Stimulated activated naive CD8-positive, alpha-beta T cell treated with anti-CD3 and anti-CD28 coated beads, Interleukin-15, amount 100 ng/mL, for 72 hours (primary cell): ENCODE measurements at places on chromosomes 1 and 21.

DNA sequence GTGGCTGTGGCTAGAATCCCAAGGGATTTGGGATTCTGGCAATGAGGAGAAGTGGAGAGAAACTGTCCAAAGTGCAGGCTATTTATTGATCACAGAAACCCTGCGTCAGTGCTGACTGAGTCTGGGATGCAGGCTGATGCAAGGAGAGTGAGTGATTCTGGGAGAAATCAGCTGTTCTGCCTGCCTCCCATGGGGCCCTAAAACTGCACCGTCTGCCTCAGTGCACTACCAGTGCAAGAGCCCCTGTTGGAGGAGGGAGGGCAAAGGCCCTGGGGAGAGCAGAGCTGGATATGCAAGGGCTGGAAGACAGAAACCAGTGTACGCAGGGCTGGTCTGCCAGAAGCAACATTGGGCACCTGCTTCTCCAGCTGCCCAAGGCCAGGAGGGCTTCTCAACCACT, 42.6 kb downstream of the C1orf198 start:
- no peak for DNase-seq

DNA sequence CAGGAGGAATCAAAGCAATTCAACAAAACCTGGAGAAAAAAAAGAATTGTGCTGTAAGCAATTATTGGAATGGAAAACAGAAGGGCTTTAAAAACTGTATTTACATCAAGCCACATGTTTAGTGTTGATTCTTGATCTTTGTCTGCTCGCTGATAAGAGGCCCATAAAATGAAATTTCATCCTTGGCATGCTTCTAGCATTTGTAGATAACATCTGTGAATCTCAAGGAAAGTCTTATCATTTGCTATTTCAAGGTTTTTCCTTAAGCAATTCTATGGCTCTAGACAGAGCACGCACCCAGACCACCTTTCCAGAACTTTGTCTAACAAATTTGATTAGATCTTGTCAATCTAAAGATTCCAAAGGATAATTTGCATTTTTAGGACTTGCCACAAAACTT, 181.0 kb upstream of the FGGY start:
- no peak for DNase-seq

DNA sequence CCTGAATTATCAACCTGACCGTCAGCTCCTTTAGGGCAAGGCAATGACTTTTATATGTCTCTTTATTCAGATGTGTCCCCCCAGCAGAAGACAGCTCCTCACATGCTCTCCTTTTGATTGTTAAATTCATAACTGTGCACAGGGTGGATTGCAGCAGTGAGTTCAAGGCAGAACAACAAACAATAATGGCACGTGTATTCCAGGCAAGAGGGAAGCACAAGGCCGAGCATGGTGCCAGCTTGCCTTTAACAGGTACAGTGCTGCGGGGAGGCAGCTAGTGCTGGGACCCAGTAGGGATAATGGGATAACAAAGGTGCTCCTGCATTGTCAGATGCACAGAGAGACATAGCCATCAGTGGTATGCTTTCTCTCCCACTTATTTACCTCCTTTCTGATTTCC, 248.4 kb downstream of the RHOU start:
- no peak for DNase-seq

DNA sequence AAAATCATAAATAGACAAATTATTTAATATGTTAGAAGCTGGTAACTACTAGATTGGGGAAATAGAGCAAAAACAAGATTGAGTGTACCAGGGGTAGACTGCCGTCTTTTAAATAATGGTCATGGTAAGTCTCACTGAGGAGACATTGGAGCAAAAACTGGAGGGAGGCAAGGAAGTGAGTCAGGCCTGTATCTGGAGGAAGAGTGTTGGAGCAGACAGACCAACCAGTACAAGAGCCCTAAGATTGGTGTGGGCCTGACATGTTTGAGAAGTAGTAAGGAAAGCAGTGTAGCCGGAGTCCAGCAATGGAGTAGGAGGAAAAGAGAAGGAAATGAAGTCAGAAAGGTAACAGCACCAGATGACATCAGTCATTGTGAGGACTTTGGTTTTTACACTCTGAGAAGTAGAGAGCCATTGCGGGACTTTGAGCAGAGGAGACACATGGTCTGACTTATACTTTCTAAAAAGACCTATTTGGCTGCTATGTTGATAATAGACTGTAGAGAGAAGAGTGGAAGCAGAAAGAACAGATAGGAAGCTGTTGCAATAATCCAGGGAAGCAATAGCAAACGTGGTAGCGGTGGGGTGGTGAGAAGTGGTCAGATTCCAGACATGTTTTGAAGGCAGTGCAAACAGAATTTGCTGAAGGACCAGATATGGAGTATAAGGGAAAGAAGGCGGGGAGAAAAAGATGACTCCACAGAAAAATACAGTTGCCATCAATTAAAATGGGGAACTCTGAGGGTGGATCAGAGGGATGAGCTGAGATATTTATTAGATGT, 44.7 kb upstream of the GJA5 start:
- no peak for DNase-seq

GRCh38 chr1:193040011-193040410, 19.1 kb downstream of the UCHL5 start:
- no peak for DNase-seq

DNA sequence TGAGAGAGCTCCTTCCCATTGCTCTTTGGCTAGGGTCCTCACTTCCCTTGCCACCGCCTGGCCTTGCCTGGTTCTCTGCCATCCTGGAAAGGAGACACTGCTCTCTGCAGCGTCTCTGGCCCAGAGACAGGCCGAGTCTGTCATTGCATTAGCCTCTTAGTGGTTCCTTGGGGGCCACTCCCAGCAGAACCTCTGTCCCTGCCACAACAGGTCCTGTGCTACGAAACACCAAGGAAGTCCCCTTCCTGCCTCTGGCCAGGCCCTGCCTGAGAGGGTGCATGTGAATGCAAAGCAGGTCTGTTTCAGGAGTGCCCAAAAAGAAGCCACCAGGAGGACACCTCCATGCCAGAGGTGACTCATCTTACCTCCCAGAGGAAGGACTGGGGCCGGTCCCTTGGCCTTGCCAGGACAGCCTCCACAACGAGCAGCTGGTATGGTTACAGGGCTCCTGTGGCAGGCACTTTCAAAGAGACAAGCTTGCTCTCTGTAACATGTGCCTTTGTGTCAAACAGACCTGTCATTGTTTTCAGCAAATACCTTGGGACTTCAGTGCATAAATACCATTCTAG, 59.6 kb downstream of the VPS26C start:
- DNase-seq, result peak; percentile 31

GRCh38 chr1:77589231-77589630, 93.2 kb downstream of the ZZZ3 start:
- no peak for DNase-seq

DNA sequence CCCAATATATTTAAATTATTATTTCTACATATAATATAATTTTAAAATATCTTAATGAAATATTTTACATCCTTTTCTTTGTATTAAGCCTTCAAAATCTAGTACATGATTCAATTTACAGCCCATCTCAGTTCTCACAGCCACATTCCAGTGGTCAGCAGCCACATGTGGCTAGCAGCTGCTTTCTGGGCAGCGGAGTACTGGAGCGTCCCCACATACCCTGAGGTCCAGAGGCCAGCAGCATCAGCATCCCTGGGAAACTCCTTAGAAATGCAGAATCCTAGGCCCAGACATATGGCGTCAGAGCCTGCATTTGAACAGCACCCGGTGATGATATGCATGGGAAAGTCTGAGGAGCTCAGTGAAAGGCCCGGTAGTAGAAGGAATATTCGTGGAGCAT, 8.6 kb upstream of the LHX4 start:
- DNase-seq, result no peak

DNA sequence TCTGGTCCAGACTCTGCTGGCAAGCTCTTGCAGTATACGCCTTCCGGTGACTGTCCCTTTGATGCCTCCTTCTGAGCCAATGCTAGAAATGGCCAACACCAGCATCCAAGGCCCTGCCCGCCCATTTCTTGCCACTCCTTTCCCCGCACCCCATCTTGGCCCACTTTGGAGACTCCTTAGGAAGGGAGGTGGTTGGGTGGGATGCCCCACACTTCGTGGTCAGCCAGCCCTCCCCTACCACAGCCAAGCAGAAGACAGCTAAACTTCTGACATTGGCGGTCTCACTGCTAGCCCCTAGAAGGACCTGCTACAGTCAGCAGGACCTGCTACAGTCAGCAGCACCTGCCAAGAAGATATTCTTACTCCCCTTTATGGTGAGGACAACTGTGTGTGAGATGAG, 73.5 kb upstream of the CLDN14 start:
- no peak for DNase-seq

GRCh38 chr1:111436726-111437125, 9.2 kb upstream of the OVGP1 start:
- no peak for DNase-seq

DNA sequence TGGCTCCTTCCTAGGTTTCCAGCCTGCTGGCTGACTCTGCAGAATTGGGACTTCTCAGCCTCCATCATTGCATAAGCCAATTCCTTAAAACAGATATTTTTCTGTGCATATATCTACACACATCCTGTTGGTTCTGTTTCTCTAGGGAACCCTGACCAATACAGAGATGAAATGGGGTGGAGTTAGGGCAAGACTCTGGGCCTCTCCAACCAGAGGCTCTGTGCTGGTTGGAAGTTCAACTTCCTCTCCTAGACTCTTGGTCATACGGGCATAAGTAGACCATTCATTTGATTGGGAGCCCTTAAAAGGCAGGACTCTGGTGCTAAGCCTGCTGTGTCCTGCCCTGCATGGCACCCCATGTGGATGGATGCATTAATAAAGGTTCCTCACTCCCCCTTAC, 55.0 kb downstream of the CNIH3 start:
- no peak for DNase-seq

DNA sequence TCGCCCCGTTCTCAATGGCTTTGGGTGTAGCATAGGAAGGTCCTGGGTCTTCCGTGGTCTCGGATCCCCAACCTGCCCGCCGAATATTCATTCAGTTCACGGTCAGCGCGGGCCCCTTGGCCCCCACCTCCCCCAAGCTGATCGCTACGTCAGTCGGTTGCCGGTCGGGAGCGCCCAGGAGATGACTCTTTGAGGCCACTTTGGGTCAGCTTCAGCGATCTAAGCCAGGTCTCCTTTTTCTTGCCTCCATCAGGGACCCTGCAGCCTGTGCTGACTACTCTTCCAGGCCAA, 12.8 kb downstream of the HLX start:
- DNase-seq, result no peak

GRCh38 chr1:39178541-39179431, 25.7 kb upstream of the MACF1 start:
- no peak for DNase-seq

DNA sequence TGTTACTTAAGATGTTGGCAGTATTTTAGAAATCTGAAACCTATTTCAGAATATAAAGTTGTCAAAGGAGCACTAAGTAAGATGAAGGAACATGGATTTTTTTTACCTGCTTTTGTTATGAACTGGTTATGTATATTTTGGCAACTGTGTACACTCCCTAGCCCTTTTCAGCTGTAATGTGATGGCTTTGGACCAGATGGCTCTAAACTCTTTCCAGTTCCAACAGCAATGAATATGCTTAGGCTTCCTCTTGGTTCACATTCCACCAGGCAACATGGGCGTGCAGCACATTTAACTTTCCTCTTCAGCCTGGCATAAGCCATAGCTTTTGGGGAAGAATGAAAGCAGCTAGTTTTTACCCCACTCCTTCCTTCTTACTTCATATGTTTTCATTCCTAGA, 95.6 kb upstream of the ADAMTS5 start:
- DNase-seq, result no peak

GRCh38 chr1:25544819-25545218, 1.4 kb downstream of the LDLRAP1 start:
- no peak for DNase-seq

DNA sequence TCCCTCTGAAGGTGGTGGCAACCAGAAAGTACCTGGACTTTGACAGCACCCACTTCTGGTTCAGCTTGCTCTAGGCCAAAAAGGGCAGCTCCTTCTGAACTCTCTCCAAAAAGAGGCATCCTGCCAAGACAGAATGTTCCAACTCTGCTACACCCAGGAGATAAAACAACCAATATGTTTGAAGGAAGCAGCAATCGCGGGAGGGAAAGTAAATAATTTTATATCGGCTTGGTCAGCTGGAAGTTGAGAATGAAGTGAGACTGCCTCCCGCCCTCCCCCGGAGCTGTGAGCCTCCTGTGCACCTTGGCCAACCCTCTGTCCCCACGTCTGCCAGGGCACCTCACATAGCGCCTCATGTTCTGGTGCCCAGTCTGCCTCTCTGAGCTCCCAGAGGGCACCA, 130.3 kb upstream of the ATP1A1 start:
- no peak for DNase-seq

DNA sequence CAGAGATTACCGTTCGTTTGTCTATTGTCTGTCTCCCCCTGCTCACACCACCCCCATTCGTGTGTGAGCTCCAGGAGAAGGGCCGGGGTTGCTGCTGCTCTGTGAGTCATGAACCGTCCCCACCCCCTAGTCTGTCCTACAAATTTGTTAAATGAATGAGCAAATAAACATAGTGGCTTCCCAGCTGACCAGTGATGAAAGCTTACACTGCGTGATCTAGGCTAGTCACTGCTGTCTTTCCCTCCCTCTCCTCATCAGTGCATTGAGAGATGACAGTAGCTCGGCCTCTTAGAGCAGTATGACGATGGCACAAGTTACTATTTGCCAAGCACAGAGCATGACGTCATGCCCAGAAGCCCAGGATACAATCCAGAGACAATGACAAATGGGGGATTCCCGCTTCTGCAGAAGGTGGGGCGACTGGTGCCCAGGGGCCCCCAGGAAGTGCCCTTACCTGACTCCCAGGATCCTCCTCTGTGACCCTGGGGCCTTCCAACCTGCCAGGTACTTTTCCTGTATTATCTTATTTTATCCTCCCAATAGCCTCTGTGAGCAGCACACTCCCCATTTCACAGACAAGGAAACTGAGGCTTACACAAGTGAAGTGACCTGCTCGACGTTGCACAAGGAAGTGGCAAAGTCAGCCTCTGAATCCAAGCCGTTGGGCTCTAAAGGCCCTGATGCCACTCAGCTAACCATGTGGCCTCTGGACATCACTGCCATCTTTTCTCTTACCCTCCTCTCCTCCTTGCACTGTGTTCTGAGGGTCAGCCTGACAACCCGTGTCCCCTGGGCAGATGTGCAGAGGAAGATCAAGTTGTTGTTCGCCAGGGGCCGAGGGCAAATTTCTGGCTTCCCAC, 8.6 kb upstream of the EPHA2 start:
- no peak for DNase-seq

- DNase-seq, result peak; percentile 5
These were observed 1.3 kb upstream of the LIN28A start for GRCh38 chr1:26409191-26409807.

- no peak for DNase-seq
These were observed 220.0 kb downstream of the FGGY start for GRCh38 chr1:59516881-59517280.
